ENCODE measurements at places on chromosomes 5 and 9.

DNA sequence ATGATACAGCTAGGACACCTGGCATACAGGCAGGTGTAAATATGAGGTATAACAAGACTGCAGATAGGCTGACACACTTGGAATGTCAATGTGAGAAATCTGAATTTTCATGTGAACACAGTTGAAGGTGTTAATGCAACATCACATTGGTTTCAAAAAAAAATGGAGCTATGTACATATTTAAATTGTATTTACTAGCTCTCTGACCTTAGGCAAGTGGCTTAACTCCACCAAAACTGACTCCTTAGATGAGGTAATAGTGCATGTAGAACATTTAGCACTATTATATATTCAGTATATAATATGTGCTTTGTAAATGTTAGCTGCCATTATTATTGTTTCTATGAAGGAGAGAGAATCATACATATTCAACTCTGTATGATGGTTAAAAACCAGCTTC is 48.0 kb downstream of the HTR4 start:
- DNase-seq: no peak

DNA sequence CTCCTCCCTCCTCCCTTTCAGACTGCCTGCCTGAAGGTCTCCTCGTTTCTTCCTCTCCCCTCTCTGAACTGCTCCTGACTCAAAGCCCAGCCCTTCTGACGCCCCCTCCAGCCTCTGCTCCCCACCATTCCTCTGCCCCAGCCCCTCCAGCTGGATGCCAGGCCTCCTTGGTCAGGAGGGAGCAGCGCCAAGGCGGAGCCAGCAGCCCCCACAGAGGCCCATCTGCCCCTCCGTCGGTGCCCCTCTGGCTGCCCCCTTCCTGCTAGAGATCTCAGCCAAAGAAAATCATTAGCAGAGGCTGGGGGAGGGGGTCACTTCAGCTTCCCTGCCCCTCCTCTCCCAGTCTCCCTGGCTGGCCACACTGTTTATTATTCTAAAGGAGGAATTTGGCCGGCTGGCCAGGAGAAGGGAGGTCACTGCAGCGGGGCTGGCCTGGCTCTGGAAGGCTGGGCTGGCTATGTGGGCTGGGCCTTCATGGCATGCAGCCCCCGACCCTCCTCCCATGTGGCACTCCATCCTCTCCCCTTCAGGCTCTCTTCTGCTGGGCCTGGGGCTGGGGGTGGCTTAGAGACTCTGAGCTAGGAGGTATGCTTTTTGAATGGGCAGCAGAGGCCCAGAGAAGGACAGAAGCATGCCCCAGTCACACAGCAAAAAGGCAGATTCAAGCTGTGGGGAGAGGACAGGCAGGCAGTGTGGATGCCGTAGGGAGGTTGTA is 16.9 kb downstream of the PDGFRB start:
- DNase-seq: peak; percentile 77

GRCh38 chr9:12503606-12504122 is 189.5 kb upstream of the TYRP1 start:
- no peak for DNase-seq

- no peak for DNase-seq
Observed at GRCh38 chr9:127796225-127796813, 6.4 kb upstream of the FPGS start.

DNA sequence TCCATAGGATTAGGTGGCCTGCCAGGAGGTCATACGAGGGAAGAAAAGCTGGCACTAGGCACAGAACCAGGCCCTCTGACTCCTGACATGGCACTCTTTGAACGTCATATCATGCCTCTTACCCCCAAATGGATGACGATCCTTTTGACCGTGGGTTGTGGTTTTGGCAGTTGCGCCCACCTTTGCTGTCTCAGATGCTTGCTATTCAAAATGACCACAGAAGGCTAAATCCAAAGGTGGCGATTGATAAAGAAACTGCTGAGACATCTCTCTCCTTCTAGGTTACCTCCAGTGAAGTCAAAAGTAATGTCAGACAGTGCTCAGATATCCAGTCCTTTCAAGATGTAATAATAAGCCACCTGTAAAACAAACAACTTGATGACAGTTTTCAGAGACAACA is 385.0 kb downstream of the EFNA5 start:
- DNase-seq: no peak

DNA sequence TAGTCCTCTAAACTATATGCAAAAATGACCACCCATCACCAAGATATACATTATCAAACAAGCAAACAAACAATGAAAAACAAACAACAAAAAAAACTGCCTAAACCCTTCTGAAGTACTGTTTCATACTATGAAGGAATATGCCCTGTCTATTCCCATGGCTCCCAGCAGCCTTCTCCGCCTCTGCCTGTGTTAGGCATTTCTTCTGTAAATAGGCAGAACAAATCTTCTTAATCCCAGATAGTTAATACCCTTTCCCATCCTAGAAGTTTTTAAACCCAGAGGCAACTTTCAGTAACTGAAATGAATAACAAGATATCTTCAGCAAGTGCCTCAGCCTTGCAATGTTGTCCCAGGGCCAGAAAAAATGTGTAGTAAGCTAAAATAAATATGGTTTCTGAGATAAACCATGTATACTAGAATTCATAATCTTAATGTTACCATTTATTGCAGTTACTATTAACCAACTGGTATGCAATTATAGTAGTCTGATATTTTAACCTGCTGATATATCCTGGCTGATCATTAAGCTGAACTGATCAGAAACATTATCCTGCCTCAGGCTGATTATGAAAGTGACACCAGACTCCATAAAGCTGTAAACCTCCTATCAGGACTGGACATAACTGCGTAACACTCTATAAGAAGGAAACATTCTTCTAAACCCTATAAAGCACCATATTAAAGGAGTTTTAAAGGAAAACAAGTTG is 68.5 kb downstream of the ANKRD31 start:
- DNase-seq: no peak

DNA sequence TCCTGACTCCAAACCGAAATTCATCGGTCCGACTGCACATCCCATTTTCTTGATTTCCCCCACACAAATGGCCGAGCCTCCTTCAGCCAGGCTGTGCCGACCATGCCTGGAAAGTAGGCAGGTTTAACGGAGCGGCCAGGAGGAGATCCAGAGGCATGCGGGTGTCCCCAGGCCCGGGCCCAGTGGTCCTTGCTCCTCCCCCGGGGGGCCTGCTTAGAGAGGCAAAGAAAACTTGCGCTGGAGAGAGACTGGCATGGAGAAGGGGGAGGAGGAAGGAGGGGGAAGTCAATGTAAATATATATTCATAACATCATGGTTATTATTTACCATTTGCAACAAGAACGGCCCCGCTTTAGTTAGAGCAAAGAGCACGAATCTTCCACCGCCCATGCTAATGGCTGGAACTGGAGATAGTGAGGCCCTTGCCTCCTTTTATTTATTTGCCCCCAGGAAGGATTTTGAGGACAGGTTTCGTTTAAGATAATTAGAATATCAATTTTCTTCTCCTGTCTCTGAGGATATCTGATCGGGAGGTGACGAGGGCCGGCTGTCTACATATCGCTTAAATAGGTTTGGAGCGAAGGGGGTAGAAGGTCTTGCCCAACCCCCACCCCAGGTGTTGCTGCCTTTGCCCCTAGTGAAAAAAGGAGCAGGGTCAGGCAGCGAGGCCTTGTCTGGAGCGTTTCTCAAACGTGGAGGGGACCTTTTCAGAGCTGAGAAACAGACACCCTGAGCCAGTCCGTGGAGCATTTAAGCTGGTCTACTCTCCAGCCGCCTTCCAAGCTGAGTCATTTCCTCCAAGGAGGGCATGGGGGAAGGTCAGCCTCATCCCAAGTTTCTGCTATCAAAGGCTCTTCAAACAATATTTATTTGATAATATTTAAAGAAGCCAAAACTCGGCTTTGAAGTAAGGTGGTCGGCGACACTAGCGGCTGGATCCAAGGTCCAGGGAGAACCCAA is 2.5 kb downstream of the BARHL1 start:
- DNase-seq: no peak

DNA sequence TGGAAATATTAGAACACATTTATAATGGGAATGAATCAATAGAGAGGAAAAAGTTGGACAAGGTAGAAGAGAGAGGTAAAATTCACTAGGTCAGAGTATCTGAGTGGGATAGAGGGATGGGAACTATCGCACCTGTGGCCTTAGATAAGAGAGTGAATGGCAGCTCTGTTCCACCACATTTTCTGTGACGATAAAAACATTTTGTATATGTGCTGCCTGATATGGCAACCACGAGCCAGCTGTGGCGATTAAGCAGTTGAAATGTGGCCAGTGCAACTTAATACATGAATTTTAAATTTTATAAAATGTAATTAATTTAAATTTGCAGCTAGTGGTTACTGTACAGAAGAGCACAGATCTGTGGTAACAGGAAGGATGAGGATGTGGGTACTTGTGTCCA is 46.7 kb downstream of the ZNF354A start:
- DNase-seq: no peak

- DNase-seq: no peak
Observed at GRCh38 chr5:34698754-34699153, 42.6 kb downstream of the RAI14 start.

DNA sequence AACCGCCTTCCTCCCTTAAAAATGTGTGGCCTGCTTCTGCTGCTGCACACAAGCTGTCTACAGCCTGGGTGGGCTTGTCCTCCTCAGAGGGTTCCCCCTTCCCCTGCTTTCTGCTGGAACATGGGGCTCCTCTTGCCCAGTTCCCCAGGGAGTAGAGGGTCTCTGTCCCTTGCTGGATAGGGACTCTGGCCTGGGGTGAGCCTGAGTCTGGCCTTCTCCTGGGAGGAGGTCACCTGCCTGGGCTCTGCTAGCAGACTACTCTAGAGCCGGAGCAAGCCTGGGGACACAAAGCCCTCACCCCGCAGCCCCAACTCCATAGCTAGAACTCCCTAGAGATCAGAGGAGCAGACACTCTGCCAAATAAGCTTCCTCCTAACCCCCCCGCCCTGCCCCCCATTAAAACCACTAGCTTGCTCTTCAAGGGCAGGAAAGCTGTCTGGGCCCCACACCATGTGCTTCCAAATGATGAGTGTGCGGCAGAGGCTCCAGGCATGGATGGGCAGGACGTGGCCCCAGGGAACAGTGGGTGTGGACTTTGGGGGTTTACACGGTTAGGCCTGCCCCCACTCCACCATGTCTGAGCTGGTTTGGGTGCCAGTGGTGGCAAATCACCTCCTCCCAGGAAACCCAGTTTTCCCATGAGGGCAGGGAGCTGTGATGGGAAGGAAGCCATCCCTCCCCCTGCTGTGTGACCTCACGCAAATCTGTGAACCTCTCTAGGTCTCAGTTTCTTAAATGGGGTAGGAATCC is 10.0 kb downstream of the TCF7 start:
- DNase-seq: no peak

- no peak for DNase-seq
Observed at GRCh38 chr9:34694811-34695210, 3.7 kb upstream of the CCL19 start.

GRCh38 chr9:89353989-89354388 is 35.7 kb downstream of the SECISBP2 start:
- DNase-seq: no peak

DNA sequence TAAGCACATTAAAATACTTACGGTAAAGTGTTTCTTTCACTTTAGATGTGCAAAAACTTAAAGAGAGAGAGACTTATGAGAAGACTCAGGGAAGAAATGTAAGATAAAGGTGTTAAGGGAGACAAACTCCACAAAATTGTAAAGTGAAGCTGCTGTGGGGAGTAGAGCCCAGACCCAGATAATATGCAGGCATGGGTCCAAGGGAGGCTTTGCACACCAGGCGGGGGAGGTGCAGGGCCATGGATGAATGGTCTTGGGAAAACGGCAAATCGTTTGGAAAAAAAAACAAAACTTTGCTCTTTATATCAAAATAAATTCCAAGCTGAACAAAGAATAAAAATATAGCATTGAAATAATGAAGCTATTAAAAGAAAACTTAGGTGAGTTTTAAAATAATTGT is 9.1 kb downstream of the SYK start:
- DNase-seq: no peak

DNA sequence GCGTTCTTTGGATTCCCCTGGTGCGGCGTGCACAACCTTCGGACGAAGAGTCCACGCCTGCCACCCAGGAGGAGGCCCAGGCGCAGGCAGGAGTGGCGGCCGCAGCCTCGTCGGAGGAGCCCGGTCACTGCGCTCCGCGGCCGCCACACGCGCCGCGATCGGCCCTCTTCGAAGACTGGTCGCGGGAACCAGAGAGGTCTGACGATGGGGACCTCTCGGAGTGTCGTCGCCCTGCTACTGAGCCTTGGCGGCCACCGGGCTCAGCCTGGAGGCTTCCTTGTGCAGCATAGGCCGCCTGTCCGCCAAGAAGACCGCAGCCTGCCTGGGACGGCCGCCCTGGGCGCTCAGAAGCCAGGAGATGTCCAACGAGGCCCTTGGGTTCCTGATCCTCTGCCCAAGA is 112.5 kb upstream of the SELENOP start:
- DNase-seq: no peak

GRCh38 chr5:61625137-61625561 is 293.1 kb downstream of the ZSWIM6 start:
- DNase-seq: no peak

- DNase-seq: no peak
Observed at GRCh38 chr9:135486267-135487065, 6.9 kb downstream of the PPP1R26 start.

- DNase-seq: no peak
Observed at GRCh38 chr9:99312736-99313135, 90.7 kb downstream of the SEC61B start.

DNA sequence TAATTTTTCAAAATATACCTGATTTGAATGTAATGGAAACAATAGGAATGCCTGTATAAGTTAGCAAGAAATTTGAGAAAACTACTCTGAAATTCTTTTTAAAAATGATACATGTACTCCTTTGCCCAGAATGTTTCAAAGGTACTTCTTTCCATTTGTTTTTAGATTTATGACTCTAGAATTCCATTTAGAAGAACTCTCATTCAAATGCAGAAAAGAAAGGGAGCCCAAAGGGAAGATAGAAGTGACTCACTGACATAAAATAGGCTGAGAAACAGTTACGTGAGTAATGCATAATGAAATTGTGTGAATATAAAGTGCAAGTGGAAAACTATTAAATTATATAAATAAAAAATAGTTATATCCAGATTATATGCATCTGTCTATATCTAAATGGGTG is 926.3 kb downstream of the TAF11L14 start:
- no peak for DNase-seq

DNA sequence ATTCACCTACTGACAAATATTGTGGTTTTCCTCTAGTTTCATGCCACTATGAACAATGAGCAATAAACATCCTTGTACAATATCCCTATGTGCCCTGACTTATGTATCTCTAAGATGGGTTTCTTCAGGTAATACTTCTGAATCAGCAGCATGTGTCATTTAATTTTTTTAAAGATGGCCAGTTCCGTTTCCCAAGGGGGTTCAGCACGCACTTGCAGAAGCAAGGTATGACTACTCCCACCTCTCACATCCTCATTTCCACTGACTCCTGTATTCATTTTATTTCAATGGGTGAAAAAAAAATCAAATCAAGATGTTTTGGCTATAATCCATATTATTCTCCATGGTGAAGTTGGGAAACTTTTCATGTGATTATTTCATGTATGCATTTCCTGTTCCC is 14.7 kb upstream of the ADAMTS19 start:
- DNase-seq: no peak

GRCh38 chr5:177973066-177973635 is 22.9 kb downstream of the PROP1 start:
- DNase-seq: no peak
